NCI-H2081 (cell line): ENCODE measurements at places on chromosomes 4 and X.

GRCh38 chrX:344371-344901 is 25.8 kb upstream of the GTPBP6 start:
- no peak for DNase-seq

- DNase-seq, result no peak
These were observed 63.1 kb upstream of the PDHA1 start for GRCh38 chrX:19280636-19281035.

DNA sequence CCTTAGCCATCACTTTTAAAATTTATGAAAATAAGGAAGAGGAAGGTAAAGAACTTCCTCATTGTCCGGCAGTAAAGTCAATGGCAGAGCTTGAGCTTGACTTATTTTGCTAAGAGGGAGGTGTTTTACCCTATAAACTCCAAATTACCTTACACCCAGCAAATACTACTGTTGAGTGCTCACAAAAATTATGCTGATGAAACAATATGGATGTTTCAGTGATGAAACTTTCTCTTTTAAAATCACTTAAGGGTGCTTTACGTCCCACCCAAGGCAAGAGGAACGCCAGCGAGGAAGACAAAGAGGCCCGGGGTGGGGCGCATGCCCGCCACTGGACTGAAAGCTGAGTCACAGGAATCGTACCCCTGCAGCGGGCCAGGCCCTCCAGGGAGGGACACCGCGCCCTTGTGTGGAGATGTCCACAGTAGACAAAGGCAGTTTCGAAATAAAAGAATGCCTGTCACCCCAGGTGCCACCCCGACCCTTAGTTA is 560 bp upstream of the TMSB4X start:
- no peak for DNase-seq

DNA sequence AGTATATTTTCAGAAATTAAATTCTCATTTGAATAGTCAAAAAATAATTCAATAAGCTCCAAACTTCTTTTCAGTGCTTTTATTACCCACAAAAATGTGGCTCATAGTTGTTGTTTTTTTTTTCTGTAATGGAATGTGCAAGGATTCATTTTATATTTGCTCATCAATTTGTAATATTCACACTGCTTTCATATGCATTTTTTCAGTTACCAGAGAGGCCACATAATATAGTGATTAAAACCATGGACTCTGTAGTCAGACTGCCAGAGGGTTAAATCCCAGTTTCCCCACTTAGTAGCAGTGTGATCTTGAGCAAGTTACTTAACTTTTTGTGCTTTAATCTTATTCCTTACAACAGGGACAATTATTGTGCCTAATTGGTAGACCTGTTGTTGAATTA is 64.5 kb downstream of the FAM9B start:
- no peak for DNase-seq

DNA sequence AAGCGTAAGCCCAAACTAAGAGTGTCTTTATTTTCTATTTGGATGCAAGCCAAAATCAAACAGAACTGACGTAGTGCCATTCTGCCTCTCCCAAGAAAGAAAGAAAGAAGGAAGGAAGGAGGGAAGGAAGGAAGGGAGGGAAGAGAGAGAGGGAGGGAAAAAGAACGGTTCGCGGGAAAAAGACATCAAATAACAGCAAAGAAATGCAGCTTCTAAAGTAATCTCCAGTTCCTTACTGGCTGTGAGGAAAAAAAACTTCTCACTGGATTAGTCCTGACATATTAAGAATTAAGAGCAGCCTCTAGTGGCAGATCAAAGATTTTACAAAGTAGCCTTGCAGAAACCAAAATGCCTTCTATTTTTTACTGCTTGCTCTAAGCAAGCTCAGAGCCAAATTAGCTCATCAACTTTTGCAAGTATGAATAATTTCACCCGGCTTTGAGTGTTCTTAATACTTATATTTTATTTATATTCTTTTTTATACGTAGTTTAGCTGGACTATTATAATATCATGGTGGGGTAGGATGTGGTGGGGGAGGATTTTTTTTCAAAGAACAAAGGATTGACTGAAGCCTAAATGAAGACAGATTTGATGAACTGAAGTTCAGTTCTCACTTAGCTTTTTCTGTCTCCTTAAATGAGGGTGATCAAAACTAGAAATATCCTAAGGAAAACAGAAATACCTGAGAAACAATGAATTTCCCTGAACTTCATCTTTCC is 36.6 kb downstream of the PITX2 start:
- DNase-seq, result no peak

DNA sequence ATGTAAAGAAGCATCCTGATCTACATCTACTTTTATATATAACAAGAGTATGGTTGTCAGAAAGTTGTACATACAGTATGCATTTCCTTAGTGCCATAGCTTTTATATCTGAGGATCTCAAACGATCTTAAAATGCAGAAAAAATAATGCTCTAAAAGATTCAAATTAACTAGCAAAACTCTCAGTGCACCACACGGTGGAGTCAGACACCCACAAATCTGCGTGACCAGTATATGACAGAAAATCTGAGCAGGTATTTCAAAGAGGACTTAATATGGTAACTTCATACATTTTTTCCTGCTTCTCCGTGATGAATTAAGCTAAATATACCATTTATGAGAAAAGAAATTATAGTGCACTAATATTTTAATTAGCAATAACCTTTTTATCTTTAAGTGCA is 803.0 kb downstream of the DMD start:
- no peak for DNase-seq

GRCh38 chr4:7595934-7596461 is 161.3 kb upstream of the PSAPL1 start:
- DNase-seq, result no peak

DNA sequence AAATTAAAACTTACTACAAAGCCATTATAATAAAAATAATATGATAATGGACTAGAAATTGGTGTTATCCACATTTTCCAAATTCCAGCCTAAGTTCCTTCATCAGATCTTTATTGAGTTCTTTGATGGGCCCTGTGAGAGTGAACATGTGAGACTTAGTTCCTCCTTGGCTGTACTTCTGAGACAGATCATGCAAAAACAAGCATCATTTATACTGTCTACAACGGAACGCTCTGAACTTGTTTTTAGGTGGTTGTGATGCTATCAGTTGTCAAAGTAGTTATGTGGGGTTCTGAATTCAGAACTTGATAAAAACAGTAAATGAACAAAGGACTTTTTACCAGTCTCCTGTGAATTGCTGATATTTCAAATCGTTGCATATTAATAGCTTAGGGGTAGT is 48.9 kb downstream of the JADE3 start:
- DNase-seq, result no peak

GRCh38 chrX:16993791-16994318 is 47.4 kb downstream of the REPS2 start:
- no peak for DNase-seq

DNA sequence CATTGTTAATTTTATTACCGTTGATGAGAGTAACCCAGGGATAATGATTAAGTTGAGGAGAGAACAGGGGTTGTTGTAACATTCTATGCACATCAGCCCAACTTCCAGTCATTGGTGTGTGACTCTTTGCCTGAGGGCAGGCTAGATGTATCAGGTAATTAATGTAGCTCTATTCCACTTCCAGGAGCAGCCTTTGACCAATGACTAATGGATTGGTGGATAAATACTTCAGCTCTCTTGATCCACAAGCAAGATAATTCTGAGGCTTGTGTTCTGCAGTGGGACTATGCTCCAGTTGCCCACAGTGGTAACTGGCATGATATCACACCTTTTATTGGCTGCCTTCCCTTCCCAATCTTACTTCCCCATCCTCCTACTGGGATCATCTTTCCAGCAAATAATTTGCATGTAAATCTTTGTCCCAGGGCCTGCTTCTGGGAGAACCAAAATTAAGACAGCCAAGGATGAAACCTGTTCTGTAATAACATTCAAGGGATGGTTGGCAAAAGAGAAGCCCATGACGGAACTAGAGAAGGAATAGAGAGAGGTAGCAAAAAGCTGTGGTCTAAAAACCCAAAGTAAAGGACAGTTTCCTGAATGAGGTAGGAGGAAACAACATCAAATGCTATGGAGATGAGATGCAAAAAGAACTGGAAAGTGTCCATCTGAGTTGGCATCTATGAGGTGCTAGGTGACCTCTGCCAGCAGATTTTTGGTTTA is 241.4 kb upstream of the RPS6KA3 start:
- DNase-seq, result no peak

- DNase-seq, result no peak
These were observed 286.8 kb upstream of the KLF3 start for GRCh38 chr4:38377195-38377594.

GRCh38 chr4:176817204-176817603 is 24.5 kb upstream of the VEGFC start:
- DNase-seq, result no peak

GRCh38 chr4:74316397-74316796 is 8.1 kb downstream of the EPGN start:
- DNase-seq, result no peak

- no peak for DNase-seq
These were observed 309.6 kb upstream of the KLF3 start for GRCh38 chr4:38354421-38354820.

- no peak for DNase-seq
These were observed 19.6 kb downstream of the SCD5 start for GRCh38 chr4:82779032-82779431.

DNA sequence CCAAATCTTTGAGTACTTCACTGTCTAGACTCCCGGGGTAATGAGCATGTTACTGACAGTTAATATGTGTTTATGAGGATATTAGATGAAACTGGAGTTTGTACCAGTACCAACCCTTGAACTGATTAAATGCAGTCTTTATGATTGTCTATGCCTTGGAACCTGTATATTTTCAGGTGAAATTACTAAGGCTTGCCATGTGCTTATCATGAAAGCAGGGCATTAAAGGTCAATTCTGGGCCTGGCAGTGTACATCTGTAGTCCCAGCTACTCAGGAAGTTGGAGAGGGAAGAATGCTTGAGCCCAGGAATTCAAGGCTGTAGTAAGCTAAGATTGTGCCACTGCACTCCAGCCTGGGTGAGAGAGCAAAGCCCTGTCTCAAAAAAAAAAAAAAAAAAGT is 27.6 kb downstream of the PHEX start:
- DNase-seq, result no peak

DNA sequence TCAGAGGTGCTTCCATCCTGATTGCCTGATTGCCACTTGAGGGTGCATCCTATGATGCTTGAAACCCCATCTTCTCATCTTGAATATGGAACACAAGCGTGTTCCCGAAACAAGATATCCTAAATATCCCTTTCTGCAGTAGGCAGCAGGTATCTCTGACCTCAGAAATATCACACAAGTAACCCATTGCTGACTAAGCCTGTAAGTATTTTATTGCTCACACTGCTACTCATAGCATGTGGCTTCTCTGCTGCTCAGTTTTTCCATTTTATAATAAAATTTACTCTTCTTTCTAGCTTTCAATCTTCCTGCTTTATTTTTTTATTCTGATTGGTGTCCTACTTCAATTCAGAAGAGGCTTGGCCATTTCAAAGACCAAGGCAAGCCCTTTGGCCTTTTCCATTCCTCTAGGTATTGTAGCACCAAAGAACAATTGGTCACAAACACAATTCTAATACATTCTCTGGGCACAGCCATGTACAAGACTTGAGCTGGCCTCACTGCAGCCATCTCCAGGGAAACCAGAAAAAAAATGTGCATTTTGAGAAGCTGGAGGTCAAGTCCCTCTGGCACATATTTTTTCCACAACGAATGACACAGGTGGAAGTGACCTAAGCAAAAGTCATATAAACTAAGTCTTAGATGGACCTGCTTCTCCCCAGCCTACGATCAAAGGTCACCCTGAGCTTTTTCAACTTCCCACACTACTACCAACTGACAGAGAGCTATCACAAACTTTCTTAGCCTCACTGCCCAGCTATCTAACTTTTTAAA is 107.0 kb downstream of the OR13H1 start:
- DNase-seq, result no peak

DNA sequence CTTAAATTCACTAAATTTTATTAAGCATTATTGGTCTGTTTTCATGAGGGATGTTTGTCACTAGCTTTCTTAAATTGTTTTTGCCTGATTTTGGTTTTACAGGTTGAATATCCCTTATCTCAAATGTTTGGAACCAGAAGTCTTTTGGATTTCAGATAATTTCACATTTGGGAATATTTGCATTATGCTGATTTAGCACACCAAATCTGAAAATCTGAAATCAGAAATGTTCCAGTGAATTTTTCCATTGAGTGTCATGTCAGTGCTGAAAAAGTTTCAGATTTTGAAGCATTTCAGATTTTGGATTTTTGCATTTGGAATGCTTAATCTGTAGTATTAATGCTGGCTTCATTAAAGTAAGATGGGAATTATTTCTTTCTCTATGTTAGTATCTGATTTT is 14.7 kb downstream of the FAM193A start:
- no peak for DNase-seq

GRCh38 chrX:119036107-119037029 is 36.4 kb upstream of the CT47C1 start:
- DNase-seq, result no peak

- DNase-seq, result peak; percentile 61
These were observed 79.6 kb downstream of the COMMD8 start for GRCh38 chr4:47383829-47384427.

GRCh38 chr4:21387683-21388082 is 560.9 kb downstream of the KCNIP4 start:
- no peak for DNase-seq

DNA sequence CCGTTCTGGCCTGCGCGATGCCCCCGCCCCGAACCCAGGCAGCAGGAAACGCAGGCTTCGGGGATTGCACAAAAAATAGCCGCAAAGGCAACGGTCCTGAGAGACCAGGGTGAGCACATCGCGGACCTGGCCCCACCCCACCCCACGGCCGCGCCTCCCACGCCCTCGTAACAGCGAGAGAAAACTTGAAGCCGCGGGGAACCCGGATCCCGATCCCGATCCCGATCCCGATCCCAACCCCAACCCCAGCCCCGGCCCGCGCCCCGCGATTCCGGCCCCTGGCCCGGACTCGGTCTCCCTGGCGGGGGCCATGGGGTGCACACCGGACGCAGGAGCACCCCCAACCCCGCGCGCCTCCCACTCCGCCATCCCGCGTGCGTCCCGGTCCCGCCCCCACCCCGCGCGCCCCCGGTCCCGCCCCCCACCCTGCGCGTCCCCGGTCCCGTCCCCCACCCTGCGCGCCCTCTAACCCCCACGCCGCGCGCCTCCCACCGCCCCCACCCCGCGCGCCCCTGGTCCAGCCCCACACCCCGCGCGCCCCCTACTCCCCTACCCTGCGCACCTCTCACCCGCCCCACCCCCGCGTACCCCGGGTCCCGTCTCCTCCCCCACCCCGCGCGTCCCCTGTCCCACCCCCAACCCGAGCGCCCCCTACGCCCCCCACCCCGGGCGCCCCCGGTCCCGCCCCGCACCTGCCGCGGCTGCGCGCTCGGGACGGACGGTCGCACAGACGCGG is 29.0 kb downstream of the NOP14 start:
- DNase-seq, result no peak

- no peak for DNase-seq
These were observed 436.5 kb upstream of the GALNTL6 start for GRCh38 chr4:171376724-171377123.

DNA sequence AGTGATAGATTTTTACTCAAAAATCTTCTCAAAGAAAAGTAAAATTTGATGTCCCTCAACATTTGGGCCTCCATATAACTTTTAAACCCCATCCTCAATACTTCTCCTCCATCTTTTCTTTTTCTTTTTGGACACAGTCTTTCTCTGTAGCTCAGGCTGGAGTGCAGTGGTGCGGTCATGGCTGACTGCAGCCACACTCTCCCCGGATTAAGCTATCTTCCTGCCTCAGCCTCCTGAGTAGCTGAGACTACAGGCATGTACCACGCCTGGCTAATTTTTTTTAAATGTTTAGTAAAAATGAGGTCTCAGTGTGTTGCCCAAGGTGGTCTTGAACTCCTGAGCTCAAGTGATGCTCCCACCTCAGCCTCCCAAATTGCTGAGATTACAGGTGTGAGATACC is 33.1 kb downstream of the KDM6A start:
- DNase-seq, result no peak
